ENCODE measurements at places on chromosomes 3 and 15. TPM values are rescaled to one million over a fixed set of nuclear protein-coding genes. Genes with fewer than 3 reads are reported as not detected.

Gene MB21D2
- total RNA-seq: 4.4 TPM

GRCh38 chr3:69231929-69232440 is 109.6 kb upstream of the LMOD3 start:
- peak; percentile 38 for DNase-seq

GRCh38 chr15:36517758-36518157 is 61.7 kb upstream of the CDIN1 start:
- no peak for DNase-seq

DNA sequence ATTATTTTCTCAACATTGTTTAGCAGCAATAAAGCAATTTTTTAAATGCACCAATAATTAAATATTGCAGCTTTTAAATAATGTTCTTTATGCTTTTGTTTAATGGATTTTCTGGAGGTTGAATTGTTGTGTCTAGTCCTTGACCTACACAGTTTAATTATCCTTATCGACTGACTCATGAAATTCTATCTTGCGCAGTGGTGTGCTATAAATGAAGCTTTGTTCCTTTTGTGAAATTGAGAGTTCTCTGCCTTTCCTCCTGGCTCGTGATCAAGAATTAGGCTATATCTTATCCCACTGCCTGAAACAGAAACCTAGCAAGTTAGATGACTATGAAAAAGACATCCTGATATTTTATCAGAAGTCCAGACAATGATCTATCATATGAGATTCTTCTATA is 37.0 kb upstream of the PIK3R4 start:
- DNase-seq: no peak

DNA sequence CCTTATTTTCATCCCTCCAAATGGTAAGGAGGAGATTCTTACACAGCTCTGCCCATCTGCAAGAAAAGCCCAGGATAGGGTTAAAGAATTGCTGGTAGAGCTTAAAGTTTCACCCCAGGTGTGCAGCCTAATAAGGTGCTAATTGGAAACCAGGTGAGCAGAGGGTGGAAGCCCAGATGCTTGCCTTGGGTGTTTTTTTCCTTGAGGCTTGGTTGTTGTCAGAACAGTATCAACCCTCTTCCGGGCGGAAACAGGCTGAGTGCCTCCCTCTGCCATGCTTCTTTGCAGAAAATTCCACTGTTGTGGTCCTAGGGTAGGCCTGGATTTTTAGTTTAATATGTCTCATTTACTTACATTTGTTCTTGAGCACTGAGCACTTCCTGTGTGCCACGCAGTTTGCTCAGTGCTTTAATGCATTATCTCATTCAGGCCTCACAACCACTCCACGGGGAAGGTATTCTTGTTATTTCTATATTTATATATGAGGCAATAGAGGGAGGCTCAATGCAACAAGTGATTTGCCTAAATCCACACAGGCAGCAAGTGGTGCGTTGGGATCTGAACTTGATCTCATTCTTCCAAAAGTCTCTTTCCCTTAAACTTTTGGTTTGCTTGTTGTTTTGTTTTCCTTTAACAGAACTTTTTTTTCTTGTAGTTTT is 115.0 kb upstream of the LRIG1 start:
- DNase-seq: no peak

All from colonic mucosa (tissue), 4 donors.